Tibial artery (tissue), 4 donors: ENCODE measurements at places on chromosomes 6 and 20.
A peak's percentile ranks its signal among the peaks of the same experiment; 100 is the strongest.

DNA sequence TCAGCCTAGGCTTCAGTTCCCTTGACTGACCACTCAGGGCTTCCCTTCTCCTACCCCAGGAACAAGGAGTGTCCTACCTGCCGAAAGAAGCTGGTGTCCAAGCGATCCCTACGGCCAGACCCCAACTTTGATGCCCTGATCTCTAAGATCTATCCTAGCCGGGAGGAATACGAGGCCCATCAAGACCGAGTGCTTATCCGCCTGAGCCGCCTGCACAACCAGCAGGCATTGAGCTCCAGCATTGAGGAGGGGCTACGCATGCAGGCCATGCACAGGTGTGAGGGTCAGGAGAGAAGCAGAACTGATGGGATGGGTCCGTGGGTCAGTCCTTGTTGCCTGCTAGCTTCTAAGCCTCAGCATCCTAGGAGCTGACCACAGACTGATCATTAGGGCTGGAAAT lies 1.6 kb downstream of the RING1 start:
- DNase-seq, result no peak

- no peak for DNase-seq
These were observed 722.6 kb upstream of the NRSN1 start for GRCh38 chr6:23403460-23403859.

DNA sequence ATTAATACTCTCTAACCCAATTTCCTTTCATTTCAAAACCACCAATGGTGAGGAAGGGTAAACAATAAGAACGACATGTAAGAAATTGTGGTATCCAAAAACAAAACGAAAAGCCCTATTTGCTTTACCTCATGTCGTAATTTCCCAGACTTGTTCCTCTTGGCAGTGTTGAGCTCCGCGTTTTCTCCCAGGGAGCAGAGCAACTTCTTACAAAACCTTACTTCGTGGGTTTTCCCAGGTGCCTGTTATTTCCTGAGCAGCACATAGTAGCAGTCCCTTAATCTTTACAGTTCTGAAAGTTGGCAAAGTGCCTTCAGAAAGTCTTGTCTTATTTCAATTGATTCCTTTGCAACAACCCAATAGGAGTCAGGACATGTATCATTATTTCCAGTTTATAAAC lies 207.9 kb upstream of the MARCKS start:
- DNase-seq, result no peak

DNA sequence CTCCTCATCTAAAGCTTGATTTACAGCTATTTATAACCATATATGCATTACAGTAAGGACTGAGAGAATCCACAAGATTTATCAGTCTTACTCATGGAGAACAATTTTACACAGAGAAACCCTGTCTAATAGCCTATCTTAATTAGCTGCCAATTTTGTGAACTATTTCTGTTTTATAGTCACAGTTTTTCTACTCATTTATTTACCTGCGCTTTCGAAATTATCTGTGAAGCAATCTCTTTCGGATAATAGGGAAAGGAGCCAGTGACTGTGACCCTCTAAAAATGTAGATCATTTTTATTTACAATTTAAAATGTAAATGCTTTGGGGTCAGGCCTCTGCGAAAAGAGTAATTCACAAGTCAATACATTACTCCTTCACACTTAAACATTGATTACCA lies 98.1 kb downstream of the TSHZ2 start:
- no peak for DNase-seq

GRCh38 chr20:25496165-25496967 lies 88.9 kb downstream of the GINS1 start:
- DNase-seq, result peak; percentile 41
